ENCODE measurements at places on chromosomes 12 and 14.

GRCh38 chr12:6820166-6820565, 1.5 kb upstream of the GPR162 start:
- DNase-seq, result no peak

GRCh38 chr12:3897371-3897971, 24.3 kb upstream of the PARP11 start:
- no peak for DNase-seq

DNA sequence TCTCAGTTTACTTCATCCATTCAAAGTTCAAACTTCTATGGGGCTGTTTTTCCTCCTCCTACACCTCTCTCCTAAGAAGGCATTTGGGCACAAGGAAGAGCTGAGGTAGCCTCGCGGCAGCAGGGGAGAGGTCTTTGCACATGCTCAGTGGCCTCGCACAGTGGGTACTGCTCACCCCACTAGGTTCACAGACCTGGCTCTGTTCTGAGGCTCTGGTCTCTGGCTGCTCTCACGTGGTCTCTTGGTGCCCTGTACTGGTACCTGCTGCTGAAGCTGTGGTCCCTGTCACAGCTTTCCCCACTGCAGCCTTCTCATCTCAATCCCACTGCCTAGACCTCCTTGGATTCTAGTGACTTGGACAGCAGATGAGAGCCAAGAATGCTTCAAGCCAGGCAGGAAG, 134.7 kb upstream of the CRY1 start:
- no peak for DNase-seq

- DNase-seq, result no peak
These were observed 1.7 kb downstream of the USP44 start for GRCh38 chr12:95549392-95550084.

DNA sequence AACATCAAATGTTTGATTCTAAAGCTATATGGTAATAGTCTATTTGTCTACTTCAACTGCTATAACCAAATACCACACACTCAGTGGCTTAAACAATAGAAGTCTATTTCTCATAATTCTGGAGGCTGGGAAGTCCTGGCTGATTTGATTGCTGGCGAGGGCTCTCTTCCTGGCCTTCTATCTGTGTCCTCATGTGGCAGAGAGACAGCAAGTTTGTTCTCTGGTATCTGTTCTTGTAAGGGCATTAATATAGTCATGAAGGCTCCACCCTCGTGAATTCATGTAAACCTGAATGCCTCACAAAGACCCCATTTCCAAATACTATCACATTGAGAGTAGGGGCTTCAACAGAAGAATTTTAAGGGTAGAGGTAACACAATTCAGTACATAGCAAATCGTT, 34.1 kb downstream of the TRMT5 start:
- no peak for DNase-seq

DNA sequence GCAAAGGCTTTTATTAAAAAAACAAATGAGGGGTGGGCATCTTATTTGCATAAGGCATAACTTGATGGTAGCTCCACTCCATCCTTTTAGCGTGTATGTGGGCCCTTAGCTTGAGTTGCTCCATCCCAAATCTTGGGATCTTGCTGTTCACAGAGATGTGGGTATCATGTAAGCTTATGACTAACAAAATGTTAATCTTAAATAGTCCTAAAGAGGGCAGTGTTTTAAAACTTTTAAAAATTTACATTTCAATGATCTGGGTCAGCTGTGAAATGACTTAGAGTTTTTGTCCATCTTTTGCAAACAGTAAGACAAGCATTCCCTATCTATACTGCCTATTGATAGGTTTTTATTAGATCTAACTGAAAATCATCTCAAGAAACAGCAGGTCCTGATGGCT, 86.0 kb downstream of the SLCO1A2 start:
- no peak for DNase-seq

DNA sequence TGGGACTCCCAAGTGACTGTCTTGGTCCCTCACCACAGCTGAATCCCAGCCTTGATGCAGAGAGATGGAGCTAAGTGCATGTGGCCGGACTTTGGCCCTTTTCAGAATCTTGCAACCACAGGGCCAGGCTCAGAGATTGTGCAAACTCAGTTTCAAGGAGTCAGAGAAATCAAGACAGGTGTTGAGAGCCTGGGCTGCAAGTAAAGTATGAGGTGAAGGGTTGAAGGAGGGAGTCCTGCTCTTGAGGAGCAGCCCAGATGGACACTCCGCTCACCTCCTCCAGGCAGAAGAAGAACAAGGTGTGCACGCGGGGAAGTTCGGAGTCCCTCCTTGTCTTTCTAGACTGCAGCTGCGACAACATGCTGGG, 6.3 kb upstream of the BMP4 start:
- DNase-seq, result no peak

- no peak for DNase-seq
These were observed 30.9 kb downstream of the CCDC92 start for GRCh38 chr12:123941624-123942237.

DNA sequence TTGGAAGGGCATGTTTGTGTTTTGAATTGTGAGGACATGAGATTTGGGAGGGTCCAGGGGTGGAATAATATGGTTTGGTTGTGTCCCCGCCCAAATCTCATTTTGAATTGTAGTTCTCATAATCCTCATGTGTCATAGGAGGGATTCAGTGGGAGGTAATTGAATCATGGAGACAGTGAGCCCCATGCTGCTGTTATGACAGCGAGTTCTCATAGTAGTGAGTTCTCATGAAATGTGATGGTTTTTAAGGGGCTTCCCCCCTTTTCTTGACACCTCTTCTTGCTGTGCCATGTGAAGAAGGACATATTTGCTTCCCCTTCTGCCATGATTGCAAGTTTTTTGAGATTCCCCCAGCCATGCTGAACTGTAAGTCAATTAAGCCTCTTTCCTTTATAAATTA, 260.0 kb downstream of the DUSP6 start:
- DNase-seq, result no peak
